CD4-positive, alpha-beta T cell treated with Interleukin-15 for 4 hours (primary cell): ENCODE measurements at places on chromosomes 2 and 18.

DNA sequence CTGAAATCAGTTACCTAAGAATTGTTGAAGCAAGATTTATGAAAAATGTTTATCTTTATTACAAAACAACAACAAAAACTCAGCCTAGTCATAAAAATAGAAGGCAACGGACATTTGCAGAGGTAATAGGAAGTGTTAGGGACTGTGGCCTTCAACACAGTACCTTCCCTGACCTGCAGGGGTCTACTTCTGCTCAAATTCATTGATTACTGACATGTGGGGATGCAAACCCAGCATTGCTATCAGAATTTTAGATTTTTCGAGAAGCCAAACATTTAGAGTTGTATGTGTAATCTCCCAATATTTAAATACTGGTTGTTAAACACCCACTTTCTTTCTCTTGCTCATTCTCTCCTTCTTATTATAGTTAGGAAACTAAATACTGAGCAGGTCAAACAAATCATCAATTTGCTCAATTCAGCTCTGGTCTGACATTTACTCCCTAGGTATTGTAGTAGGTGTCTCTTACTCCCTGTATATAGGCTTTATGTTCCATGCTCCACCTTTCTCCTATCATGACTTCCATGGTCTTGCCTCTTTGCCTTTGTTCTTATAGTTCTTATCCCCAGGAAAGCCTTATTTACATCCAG, 198.5 kb downstream of the UBE2E3 start:
- peak; percentile 64 for DNase-seq

- DNase-seq = no peak
Observed at GRCh38 chr2:17337507-17337906, 180.7 kb downstream of the RAD51AP2 start.

GRCh38 chr2:232300894-232301387, 77.6 kb upstream of the ALPP start:
- no peak for DNase-seq

DNA sequence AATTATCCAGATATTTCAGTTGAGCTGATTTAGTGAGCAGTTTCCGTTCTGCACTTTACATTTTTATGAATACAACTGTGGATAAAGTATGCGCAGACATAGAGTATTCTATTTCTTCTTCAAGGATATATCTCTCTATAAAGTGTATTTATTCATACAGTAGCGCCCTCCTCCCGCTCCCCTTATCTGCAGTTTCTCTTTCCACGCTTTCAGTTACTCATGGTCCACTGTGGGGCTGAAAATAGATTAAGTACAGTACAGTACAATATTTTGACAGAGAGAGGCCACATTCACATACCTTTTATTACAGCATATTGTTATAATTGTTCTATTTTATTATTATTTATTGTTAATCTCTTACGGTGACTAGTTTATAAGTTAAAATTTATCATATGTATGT, 19.7 kb upstream of the FHL2 start:
- DNase-seq = no peak

DNA sequence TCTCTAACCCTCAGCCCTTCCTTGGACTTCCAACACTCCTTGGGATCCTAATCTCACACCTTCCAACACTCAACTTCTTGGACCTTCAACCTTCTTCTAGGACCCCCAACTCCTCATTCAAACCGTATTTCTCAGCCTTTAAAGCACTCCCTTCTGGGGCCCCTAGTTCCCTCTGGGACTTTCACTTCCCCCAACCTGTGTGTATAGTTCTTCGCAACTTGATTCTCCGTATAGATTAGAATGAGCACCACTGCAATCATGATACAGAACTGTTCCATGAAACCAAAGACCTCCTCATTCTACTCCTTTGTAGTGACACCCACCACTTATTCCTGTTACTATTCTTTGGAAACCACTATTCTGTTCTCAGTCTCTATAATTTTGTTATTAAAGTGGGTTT, 62.0 kb upstream of the NFU1 start:
- no peak for DNase-seq
